CD4-positive, alpha-beta T cell treated with Interleukin-4 for 4 hours (primary cell): ENCODE measurements at places on chromosomes 12 and 14.

- no peak for DNase-seq
These were observed 19.7 kb downstream of the SYNE3 start for GRCh38 chr14:95496690-95497259.

- peak; percentile 47 for DNase-seq
These were observed 27.2 kb downstream of the SLC15A4 start for GRCh38 chr12:128796439-128797118.

DNA sequence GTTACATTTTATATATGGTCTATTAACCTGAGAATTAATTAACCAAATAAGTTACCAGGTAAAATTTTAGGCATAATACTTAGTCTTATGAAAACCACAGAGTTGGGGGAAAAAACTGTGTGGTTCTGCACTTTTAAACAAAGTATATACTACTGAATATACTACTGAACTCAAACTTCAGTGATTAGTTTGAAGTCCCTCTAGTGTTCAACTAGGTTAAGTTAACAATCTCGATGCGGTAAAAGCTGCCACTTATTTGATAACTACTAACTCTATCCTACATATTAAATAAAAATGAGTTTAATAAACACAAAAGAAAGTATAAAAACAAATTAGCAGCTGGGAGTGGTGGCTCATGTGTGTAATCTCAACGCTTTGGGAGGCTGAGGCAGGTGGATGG lies 56.7 kb downstream of the MED13L start:
- no peak for DNase-seq

DNA sequence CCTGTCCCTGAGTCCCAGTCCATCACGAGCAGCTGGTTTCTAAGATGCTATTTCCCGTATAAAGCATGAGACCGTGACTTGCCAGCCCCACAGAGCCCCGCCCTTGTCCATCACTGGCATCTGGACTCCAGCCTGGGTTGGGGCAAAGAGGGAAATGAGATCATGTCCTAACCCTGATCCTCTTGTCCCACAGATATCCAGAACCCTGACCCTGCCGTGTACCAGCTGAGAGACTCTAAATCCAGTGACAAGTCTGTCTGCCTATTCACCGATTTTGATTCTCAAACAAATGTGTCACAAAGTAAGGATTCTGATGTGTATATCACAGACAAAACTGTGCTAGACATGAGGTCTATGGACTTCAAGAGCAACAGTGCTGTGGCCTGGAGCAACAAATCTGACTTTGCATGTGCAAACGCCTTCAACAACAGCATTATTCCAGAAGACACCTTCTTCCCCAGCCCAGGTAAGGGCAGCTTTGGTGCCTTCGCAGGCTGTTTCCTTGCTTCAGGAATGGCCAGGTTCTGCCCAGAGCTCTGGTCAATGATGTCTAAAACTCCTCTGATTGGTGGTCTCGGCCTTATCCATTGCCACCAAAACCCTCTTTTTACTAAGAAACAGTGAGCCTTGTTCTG lies 41.6 kb downstream of the DAD1 start:
- peak; percentile 57 for DNase-seq

GRCh38 chr12:52317468-52318052 lies 3.6 kb downstream of the KRT83 start:
- DNase-seq: no peak

- no peak for DNase-seq
These were observed 41.6 kb upstream of the NTF3 start for GRCh38 chr12:5390174-5390799.

GRCh38 chr12:68374307-68374982 lies 42.3 kb upstream of the MDM1 start:
- peak; percentile 89 for DNase-seq

DNA sequence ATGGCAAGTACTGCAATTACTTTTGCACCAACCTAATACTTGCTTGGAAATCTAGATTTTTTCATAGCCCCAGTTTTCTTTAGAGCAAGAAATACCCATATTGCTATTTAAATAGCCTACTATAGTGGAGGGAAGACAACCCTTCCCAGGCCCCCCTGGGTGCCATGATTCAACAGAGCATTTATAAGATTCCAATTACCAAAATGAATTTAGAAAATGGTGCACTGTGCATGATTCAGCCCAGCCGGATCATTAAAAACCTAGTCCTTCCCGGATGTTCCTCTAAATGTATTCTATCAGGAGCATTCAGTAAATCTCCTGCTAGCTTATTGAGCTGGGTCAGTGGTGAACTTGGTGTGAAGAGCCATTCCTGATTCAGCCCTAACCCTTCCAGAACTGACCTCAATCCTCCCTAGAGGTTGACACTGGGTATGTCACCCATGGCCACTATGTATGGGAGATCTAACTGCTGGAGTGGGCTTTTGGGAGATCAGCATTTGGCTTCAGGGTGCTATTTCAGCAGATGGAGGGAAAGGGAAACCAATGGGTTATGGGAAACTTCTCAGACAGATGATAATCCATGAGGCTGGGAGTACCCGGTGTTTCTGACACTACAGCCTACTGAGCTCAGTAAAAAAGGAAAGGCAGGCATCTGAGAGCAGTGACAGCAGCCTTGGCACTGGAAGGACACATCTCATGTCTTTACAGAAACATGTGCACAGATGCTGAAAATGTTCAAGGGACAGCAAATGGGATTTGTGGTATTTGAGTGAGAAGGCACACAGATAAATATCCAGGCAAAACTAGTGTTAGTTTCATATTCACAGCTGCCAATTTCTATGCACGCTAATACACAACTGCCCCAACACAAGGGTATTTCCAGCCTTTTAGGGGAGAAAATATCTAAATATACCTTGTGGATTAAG lies 258.9 kb downstream of the DPF3 start:
- DNase-seq: no peak
